NCI-H1105 treated with DMSO at 0.1 percent for 48 hours (cell line): ENCODE measurements at places on chromosomes 12 and 14.

GRCh38 chr12:25084816-25085215, 110.1 kb downstream of the DNAI7 start:
- DNase-seq, result no peak

- no peak for DNase-seq
These were observed 28.3 kb upstream of the ETFBKMT start for GRCh38 chr12:31631023-31631724.

DNA sequence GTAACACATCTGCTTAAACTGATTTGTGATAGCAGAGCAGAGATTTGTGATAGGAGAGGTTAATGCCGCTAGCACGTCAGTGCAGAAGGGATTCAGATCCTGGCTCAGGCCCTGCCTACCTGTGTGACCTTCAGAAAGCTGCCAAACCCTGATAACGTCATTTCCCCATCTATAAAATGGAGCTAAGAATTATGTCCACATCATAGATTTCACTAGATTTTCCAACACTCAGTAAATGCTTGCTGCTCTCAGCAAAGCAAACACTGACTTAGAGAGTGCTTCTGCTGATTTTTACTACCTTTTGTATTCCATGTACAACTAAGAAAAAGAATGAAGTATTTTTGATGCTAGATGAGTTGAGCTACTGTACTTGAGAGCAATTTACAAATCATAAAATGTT, 261.4 kb downstream of the ITPR2 start:
- DNase-seq, result no peak

- DNase-seq, result peak; percentile 83
These were observed 33.8 kb upstream of the FGD4 start for GRCh38 chr12:32365473-32366064.

GRCh38 chr12:86196465-86196864, 59.7 kb downstream of the MGAT4C start:
- DNase-seq, result no peak

DNA sequence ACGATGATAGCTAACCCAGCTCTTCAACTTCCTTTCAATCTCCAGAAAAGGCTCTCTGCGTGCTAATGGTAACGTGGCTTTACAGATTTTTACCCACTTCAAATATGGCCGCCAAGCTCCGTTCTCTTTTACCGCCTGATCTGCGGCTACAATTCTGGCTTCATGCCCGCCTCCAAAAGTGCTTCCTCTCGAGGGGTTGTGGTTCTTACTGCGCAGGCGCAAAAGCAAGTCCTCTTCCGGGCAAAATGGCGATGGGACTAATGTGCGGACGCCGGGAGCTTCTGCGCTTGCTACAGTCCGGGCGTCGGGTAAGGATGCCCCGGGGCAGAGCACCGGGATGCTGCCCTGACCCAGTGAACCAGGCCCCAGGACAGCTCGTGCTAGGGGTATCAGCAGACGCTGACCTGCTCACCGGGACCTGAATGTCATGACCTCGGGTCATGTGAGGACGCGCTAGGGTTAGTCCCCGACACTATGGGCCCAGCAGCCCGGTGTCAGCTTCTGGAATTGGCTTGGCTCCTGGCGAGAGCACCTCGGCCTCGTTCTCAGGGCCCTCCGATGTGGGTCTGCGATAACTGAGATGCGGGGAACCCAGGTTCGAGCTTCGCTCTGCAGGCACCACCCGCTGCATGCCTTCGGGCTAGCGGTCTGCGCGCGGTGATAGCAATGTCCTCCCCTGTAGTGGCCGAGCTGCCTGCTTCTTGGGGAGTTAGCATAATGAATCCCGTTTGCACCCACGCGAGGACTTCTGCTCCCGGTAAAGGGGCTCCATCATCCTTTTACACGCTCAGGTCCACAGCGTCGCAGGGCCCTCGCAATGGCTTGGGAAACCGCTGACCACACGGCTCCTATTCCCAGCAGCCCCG, at the start of gene OXA1L:
TSS of gene OXA1L (plus strand) at position 232 of the 866 bp plus-strand sequence. CDS start at position 246, 14 bp downstream.
- DNase-seq, result peak; percentile 98

DNA sequence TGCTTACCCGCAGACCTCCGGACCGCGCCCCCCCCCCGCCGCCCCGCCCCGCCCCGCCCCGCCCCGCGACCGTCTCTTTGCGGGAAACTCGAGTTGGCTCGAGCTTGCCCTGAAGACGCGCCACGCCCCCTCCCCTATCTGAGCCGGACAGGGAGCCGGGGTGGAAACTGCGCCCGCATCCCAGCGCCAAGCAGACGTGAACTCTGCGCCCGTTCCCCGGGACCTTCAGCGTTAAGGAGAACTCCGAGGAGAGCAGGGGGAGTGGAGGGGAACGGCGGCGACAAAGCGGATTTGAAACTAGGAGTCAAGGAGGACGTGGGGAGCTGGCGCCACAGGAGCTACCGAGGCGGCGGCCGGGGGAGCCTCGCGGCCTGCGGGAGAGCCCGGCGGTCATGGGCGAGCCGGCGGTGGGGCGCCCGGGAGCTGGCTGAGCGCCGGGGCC, at the start of gene KCNK13:
TSS of gene KCNK13 (plus strand) at position 310 of the 442 bp plus-strand sequence. CDS start 212 bp downstream, outside the sequence.
- peak; percentile 41 for DNase-seq

DNA sequence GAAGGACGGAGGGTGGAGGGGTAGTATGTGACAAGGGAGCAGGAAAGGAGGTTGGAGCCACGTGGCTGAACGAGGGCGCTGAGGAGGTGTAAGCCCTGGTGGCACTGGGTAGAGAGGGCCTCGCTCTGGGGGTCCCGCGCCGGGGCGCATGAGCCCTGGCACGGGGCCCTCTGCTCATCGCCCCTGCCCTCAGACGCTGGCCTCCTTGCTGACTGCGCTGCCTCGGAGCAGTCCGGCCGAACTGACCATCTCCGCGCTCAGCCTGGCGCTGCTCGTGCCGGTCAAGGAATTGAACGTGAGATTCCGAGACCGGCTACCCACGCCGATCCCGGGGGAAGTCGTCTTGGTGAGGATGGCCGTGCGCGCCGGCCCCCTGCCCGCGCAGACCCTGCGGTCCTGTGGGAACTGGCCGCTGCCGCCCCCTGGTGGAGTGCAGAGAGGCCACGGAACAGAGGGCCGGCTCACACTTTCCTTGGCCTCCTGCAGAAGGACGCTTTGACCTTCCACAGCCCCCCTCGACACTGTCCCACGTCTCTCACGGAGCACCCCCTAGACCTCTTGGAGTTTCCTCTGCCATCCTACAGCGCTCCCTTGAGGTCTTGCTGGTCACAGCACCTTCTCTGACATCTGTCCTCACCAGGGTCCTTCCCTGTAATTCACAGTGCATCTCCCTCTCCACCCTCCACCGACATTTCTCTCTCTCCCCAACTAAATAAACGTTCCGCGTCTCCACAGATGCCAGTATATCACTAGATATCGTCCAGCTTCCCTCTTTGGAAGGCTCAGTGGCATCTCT, 10.5 kb downstream of the ARHGEF25 start:
- peak; percentile 25 for DNase-seq

DNA sequence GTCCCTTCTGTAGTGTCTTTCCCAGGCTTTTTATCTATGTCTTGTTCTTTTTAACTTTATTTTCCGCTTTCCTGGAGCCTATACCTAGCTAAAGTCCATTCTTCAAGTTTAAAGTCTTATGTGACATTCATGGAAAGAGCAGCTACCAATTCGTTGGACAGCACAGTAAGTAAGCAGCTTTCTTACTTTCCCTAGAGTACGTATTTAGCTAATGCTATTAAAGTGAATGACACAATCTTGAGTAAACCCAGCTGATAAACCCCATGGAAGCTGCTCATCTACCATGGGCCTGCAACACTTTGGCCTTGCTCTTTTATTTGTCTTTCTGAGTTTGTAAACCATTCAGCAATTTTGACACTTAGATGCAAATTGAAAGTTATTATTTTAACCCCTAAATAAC, 30.0 kb downstream of the ALX1 start:
- no peak for DNase-seq

GRCh38 chr14:98404811-98405210, 867.2 kb downstream of the BCL11B start:
- DNase-seq, result no peak
